Inflammatory macrophage (primary cell): ENCODE measurements at places on chromosomes 13 and 19.

GRCh38 chr13:67023130-67023876, 206.8 kb downstream of the PCDH9 start:
- DNase-seq = no peak

- no peak for DNase-seq
Observed at GRCh38 chr13:85405316-85405897, 393.8 kb downstream of the SLITRK6 start.

GRCh38 chr19:13152974-13153568, 2.9 kb downstream of the IER2 start:
- DNase-seq = peak; percentile 97

- DNase-seq = no peak
Observed at GRCh38 chr19:6313398-6313969, 19.9 kb downstream of the ACER1 start.

DNA sequence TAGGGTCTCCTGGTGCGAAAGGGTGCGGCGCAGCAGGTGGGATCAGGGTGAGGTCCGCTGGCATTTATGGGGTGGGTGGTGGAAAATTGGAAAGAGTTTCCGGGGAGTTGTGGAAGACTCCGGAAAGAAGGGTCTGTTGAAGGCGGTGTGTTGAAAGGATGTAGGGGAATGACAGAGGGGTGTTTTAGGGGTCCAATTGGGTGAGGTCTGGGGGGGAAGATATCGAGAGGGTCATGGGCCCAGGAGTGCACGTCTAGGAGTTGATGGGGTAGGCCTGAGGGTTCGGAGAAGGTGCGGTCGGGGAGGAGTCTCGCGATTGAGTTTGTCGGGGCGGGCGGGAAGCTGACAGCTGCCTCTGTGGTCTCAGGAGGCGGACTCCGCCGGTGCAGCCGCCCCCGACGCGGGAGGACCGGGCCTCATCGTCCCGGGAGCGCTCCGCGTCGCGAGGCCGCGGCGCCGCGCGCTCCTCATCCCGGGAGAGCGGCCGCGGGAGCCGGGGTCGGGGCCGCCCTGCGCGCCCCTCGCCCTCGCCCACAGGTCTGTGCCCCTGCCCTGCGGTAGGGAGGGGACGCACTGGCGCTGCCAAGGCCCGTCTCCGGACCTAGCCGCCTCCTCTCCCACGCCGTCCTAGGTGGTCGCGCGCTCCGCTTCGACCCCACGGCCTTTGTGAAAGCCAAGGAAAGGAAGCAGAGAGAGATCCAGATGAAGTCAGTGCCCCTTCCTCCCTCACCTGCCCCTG, 7.0 kb downstream of the PGLYRP1 start:
- no peak for DNase-seq

DNA sequence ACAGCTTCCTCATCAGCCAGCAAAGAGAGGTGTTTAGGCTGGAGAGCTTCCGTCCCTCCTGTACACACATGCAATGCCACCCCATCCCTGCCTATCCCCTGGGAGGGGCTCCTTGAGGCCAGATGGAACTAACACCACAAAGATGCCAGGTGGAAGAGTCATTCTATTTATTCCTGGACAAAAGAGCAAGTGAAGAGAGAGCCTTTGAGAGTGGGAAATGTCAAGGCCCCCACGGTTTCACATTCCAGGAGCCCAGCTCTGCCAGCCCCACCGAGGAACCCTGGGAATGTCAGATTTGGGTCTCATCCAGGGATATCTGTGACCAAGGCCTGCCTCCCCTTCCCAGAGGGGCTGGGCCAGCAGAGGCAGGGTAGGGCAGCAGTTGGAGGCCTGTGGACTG, 30.8 kb upstream of the IGFL1 start:
- no peak for DNase-seq

GRCh38 chr13:41995946-41996345, 35.0 kb upstream of the VWA8 start:
- DNase-seq = peak; percentile 88

DNA sequence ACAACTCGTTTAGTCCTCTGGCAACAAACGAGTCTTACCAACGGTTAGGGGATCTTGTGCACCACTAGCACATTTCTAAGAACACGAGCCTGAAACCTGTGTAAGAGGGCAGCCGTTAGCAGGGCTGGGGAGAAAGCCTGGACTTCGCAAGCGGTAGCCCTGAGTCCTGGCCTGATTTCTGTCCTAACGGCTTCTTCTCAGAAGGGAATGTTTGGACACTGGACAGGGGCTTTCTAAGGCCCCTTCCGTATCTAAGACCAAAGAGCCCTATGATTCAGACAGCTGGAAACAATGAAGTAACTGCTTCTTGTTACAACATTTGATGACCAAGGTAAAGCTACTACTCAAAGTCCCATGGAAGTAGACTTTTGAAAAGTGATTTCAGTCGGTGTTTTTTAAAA, 2.2 kb downstream of the ANKRD10 start:
- peak; percentile 29 for DNase-seq

DNA sequence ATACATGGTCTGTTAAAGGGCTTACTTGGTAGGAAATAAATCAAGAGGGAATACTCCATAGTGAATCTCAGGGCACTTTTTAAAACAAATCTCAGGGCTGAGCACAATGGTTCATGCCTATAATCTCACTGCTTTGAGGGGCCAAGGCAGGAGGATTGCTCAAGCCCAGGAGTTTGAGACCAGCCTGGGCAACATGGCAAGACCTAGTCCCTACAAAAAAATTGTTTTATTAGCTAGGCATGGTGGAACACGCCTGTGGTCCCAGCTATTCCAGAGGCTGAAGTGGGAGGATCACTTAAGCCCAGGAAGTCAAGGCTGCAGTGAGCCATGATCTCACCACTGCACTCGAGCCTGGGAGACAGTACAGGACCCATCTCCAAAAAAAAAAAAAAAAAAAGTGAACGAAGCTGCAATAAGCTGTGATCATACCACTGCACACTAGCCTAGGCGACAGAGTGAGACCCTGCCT, 25.2 kb downstream of the ABCC4 start:
- no peak for DNase-seq

- DNase-seq = no peak
Observed at GRCh38 chr19:3184847-3185460, 776 bp upstream of the NCLN start.
